ENCODE measurements at places on chromosomes 12 and 14.

DNA sequence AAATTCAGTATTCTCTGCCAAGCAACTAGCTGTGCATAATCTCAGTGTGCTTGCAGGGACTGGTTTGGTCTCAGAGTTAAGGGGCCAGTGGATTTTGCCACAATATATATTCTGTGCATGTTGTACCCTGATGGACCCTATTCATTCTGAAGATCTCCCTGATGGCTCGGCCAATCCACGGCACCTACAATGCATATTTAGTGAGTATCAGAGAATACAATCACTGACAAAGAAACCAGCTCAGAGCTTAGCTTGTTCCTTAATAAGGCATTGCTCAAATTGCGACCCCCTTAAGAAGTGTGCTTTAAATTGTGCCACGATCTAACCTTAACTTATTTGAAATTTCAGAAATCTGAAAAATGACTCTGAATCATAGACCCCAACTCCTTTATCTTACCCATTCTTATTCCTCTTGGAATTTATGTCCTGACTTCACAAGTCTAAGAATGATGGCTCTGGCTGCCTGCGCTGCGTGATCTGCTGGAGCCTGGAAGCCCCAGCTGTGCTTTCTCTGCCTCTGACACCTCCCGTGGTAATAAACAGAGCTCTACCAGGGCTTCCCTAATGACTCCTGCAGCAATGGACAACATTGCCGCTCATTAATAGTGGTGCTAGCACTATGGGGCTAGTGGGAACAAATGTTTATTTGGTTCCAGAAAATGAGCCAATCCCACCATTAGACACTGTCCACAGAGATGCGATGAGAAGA is 9.0 kb upstream of the DCAF4 start:
- no peak for DNase-seq

- DNase-seq: no peak
These were observed 22.4 kb upstream of the CLEC2D start for GRCh38 chr12:9646794-9647781.

DNA sequence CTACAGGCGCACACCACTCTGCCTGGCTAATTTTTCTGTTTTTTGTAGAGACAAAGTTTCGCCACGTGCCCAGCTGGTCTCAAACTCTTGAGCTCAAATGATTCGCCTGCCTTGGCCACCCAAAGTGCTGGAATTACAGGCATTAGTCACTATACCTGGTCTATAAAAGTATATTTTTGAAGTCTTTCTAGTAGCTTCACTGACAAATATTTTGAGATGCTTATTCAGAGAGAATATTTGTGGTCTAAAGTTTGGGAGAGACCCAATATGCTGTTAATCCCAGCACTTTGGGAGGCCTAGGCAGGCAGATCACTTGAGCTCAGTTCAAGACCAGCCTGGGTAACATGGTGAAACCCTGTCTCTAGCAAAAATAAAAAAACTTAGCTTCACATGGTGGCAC is 22.0 kb upstream of the PPP1R12A start:
- no peak for DNase-seq

- no peak for DNase-seq
These were observed 15.4 kb downstream of the GALNT16 start for GRCh38 chr14:69275331-69275730.

DNA sequence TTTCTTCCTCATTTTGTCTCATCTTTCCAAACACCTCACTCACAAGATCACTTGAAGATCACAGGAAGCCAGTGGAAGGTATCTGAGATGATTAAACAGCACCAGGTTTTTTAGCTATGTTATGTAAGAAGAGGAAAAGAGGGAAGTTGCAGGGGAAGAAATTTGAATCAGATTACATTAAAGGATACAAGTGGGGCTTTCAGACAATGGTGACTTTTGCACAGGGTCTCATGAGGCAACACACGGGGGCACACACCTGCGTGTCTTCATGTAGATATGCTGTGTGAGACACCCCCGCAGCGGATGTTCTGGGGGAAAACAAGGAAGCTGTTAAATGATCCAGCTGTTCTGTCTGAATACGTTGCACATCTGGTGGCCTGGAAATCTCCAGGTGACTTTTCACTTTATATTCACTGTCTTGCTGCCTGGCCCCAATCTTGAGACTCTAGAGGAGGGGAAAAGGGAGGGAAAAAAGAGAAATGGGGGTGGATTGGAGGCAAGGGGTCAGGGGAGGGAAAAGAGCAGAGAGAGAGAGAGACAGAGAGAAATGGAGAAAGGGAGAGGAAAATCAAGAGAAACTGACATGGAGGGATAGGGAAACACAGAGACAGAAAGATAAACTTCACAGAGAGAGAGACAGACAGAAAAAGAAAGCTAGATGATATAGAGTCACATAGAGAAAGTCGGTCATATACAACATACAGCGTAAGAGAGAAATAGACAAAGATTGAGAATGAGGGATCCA is 36.3 kb upstream of the PPP1CC start:
- no peak for DNase-seq

GRCh38 chr14:61841145-61841544 is 78.9 kb downstream of the SNAPC1 start:
- no peak for DNase-seq

- no peak for DNase-seq
These were observed 130.7 kb downstream of the TSPAN9 start for GRCh38 chr12:3207858-3208257.

- no peak for DNase-seq
These were observed 22.7 kb upstream of the ZFP36L1 start for GRCh38 chr14:68815298-68816182.

DNA sequence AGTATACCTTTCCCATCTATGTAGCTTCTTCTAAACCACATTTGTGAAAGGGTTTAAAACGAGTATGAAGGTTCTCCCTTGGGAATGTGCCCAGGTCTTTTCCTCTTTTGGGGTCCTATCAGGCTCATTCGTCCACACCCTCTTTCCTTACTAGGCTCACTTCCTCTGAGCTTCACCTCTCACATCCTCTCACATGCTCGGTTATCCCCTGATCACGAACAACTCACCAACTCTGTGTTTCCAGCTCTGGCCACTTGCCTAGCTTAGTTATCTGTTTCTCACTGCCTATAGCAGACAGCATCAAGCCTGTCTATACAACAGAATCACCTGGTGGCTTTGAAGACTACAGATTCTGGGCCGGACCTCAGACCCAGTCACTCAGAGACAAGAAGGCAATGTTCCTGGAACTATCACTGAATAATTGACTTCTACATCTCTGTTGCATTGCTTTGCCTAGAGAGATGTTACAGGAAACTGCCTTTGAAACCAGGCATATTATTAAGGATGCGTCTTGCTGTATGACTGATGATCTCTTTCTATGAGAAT is 158.2 kb downstream of the FOXN3 start:
- DNase-seq: no peak

DNA sequence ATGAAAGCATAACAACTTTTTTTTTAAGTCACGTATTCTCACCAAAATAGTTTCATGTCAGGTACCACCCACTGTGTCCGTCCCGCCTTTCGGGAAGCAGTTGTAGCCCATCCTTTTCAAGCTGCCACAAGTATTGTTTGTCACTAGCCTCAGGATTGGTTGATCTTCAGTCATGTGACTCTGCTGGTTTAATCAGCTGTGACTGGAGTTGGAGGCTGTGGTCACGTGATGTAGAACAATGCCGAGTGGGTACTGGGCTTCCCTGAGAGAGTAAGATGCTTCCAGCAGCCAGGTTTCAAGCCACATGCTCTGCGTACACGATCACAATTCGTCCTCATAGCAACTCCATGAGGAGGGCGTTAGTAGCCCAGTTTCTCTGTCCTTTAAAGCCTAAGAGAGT is 83.0 kb upstream of the WSCD2 start:
- DNase-seq: no peak

DNA sequence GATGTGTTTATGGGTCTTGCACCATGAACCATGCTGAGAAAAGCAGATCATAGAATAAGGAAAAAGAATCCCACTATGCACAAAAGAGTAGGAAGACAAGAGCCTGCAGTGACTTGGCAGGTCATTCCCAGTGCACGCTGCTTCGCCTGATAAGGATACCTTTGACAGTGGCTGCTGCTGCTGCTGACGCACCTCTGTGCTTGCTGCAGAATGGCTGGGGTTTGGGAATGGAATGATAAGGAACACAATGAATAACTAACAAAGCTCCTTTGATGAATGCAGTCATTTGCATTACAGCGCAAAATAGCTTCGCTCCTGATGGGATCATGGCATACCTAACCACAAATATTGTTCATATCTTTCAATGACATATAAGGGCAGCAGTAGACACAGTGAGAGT is 278.7 kb downstream of the PDZRN4 start:
- no peak for DNase-seq

Data from NCI-H774 (cell line).